ENCODE measurements at places on chromosomes 12 and 14. TPM values are rescaled to one million over a fixed set of nuclear protein-coding genes. Genes with fewer than 3 reads are reported as not detected.

VDR gene
- total RNA-seq: 2.5 TPM

SLC2A13 gene
- 1.6 TPM for total RNA-seq

NKX2-8 gene
- total RNA-seq: not detected

USP44 gene
- total RNA-seq: 0.44 TPM

PLXNC1 gene
- 4.4 TPM for total RNA-seq

TRPV4 gene
- total RNA-seq: not detected

GPR68 gene
- total RNA-seq: not detected

ULK1 gene
- 2.9 TPM for total RNA-seq

RHOJ gene
- total RNA-seq: 0.32 TPM

TAS2R19 gene
- 1.9 TPM for total RNA-seq

RPGRIP1 gene
- not detected for total RNA-seq

PPP1R36 gene
- total RNA-seq: not detected

P3H3 gene
- total RNA-seq: 0.63 TPM

DNA sequence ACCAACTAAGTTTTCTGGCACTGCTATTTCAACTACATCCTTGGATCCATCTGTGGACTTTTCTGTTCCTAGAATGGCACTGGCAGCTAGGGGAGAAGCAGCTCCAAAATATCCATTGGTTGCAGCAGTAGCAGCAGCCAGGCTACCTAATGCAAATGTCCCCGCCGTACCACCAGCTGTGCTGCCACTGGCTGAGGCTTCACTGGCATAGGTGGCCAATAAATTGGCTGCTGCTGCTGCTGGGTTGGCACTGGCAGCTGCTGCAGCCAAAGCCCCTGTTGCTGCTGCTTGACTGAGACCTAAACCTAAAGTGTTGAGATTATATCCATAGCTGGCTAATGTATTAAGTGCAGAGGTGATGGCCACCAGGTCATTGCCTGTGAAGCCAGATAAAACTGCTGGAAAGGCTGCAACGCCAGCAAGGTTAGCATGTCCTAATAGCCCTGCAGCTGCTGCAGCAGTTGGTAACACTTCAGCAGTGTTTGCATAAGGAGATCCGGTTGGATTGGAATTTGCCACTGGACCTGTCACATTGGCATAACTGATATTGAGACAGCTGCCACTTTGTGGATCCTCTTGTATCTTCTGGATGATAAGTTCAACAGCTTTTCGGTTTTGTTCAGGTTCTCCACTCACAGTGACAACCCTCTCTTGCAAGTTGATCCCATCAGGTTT is 149.5 kb downstream of the NOVA1 start:
- DNase-seq: no peak
- H3K27ac ChIP-seq: no peak overlapping the region
- no peaks in the 10 kb centered on the region for H3K36me3 ChIP-seq

GRCh38 chr12:119659289-119659897 is 8.5 kb upstream of the PRKAB1 start:
- no peak overlapping the region for H3K27ac ChIP-seq
- no peaks in the 10 kb centered on the region for H3K36me3 ChIP-seq
- H3K4me1 ChIP-seq: no peaks in the 10 kb centered on the region
- DNase-seq: no peak

GRCh38 chr14:78103271-78103670 is 66.9 kb upstream of the NRXN3 start:
- no peaks in the 10 kb centered on the region for H3K36me3 ChIP-seq
- no peaks in the 10 kb centered on the region for H3K4me1 ChIP-seq
- no peak for DNase-seq
- H3K4me3 ChIP-seq: no peak overlapping the region
- H3K27ac ChIP-seq: no peak overlapping the region

DNA sequence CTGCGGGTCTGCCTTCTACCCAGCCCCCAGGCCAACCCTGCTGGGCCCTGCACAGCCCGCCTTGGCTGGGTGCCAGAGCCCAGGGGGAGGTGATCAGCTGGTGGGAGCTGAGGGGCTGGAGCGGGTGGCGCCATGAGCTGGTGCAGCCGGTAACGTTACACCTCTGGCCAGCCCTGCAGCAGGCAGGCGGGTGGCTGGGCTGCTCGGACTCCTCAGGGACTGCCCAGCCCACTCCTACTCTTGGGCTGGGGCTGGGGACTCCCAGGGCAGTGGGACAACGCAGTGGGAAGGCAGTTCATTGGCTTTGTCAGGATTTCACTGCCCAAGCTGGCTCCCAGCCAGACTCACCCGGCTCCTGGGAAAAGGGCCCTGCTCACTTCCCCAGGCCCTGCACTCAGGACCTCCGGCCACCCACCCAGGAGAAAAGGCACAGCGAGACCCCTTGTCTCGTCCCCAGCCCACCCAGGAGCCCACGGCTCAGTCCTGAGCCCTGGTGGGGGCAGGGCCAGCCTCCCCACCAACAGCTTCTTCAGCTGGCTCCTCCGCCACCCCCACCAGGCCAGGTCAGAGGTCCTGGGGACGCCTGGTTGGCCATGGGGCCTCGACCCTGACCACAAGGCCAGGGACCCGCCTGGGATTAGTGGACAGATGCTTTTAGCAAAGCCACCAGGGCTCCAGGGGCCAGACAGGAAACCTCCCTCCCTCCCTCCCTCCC is 1.0 kb downstream of the PGF start:
- peaks cover 9% of the 10 kb centered on the region for H3K4me1 ChIP-seq

GRCh38 chr14:76784266-76784874 is 23.1 kb downstream of the VASH1 start:
- no peak for DNase-seq
- H3K4me3 ChIP-seq: no peak overlapping the region
- H3K4me1 ChIP-seq: no peaks in the 10 kb centered on the region

GRCh38 chr14:77143071-77143470 is 1.5 kb upstream of the ZDHHC22 start:
- no peak for DNase-seq
- peaks cover 11% of the 10 kb centered on the region for H3K4me1 ChIP-seq
- no peaks in the 10 kb centered on the region for H3K36me3 ChIP-seq
- H3K27me3 ChIP-seq: peaks cover 54% of the 10 kb centered on the region
- no peak overlapping the region for H3K4me3 ChIP-seq

DNA sequence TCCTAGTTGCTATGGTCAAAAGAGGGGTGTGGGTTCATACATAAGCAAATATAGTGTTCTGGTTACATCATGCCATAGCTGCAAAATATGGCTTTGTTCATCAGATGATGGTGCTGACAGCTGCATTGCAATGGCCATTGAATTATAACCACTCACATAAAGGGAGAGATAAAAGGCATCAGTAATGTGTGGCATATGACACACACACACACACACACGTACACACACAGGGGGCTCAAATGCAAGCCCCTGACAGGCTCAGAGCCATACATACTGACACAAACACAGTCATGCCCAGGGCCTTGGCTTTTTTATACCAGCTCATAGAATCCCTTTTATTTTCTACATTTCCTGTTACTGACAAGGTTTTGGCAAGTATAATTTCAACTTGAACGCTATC is 698.9 kb downstream of the BCL11B start:
- no peak overlapping the region for H3K4me3 ChIP-seq
- no peak for DNase-seq
- no peaks in the 10 kb centered on the region for H3K4me1 ChIP-seq

- H3K4me1 ChIP-seq: peaks cover 47% of the 10 kb centered on the region
- H3K27me3 ChIP-seq: no peaks in the 10 kb centered on the region
- DNase-seq: no peak
- no peak overlapping the region for H3K27ac ChIP-seq
- H3K36me3 ChIP-seq: no peaks in the 10 kb centered on the region
Observed at GRCh38 chr12:6068227-6068626, 56.2 kb downstream of the VWF start.

DNA sequence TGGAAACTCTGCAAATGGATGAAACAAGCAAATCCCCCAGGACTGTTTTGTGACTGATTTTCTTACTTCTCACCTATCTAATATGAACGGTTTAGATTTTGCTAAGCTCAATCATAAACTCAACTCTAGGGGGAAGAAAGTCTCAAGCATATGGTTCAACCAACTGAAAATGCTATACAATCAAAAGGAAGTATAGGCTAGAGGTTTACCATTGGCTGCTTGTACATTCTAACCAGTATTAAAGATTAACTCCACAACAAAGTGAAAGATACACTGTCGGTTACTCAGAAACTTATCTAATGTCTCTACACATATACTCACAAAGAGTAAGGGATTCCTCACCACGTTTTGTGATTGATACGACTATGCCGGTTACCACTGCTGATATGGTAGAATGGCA is 281.8 kb upstream of the SOX5 start:
- H3K27ac ChIP-seq: no peak overlapping the region
- H3K4me1 ChIP-seq: peaks cover 10% of the 10 kb centered on the region
- H3K4me3 ChIP-seq: no peak overlapping the region
- H3K36me3 ChIP-seq: no peaks in the 10 kb centered on the region
- H3K27me3 ChIP-seq: no peaks in the 10 kb centered on the region

DNA sequence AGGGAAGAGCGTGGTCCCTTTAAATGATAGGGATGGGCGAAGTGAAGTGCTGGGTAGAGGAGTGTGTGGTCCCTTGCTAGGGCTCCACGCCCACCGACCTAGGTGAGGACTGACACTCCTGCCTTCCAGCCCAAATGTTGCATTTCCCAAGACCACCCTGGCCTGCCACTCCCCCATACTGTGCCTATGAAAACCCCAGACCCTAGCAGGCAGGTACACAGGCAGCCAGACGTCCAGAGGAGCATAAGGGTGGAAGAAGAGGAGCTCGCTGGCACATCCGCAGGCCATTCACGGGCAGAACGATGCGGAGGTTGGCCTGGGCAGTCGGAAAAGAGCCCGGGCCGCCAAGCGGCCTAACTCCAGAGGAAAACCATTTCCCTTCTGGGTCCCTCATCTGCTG is 817 bp upstream of the IPO8 start:
- H3K4me3 ChIP-seq: peak overlapping the region; percentile 79
- no peaks in the 10 kb centered on the region for H3K27me3 ChIP-seq
- no peak overlapping the region for H3K27ac ChIP-seq
- H3K4me1 ChIP-seq: peaks cover 11% of the 10 kb centered on the region
- DNase-seq: no peak
- H3K36me3 ChIP-seq: 0 out of 2 replicates have a peak, but pooled peaks cover 4% of the 10 kb centered on the region

GRCh38 chr14:82897469-82898308 is 1364.0 kb upstream of the SEL1L start:
- H3K4me3 ChIP-seq: no peak overlapping the region
- no peak overlapping the region for H3K27ac ChIP-seq
- H3K4me1 ChIP-seq: no peaks in the 10 kb centered on the region
- no peaks in the 10 kb centered on the region for H3K36me3 ChIP-seq

GRCh38 chr12:6376079-6376869 is 911 bp upstream of the SCNN1A start:
- peaks cover 39% of the 10 kb centered on the region for H3K4me1 ChIP-seq
- H3K4me3 ChIP-seq: no peak overlapping the region
- H3K36me3 ChIP-seq: no peaks in the 10 kb centered on the region
- H3K27me3 ChIP-seq: no peaks in the 10 kb centered on the region

- no peaks in the 10 kb centered on the region for H3K4me1 ChIP-seq
- no peak overlapping the region for H3K4me3 ChIP-seq
- DNase-seq: no peak
- no peaks in the 10 kb centered on the region for H3K36me3 ChIP-seq
- H3K27ac ChIP-seq: no peak overlapping the region
Observed at GRCh38 chr12:125744201-125744600, 679.0 kb downstream of the AACS start.

DNA sequence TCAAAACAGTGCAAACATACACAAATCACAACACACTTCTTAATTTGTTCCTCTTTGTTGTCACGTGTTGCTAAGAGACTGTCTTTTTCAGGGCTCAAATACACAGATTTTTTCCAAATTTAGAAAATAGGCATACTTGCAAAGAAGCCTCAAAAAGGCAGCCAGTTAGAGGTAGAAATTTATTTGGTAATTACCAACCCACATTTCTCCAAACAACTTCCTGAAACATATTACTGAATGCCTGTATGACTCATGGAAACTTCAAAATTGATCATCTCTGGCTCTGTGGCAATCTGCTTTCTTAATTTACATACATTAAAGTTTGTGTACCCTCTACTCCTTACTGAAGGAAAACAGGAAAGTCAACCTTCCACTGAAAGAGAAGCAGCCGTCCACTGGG is 36.4 kb downstream of the PPM1H start:
- DNase-seq: no peak
- H3K27me3 ChIP-seq: no peaks in the 10 kb centered on the region
- no peak overlapping the region for H3K4me3 ChIP-seq
- H3K4me1 ChIP-seq: peaks cover 2% of the 10 kb centered on the region

DNA sequence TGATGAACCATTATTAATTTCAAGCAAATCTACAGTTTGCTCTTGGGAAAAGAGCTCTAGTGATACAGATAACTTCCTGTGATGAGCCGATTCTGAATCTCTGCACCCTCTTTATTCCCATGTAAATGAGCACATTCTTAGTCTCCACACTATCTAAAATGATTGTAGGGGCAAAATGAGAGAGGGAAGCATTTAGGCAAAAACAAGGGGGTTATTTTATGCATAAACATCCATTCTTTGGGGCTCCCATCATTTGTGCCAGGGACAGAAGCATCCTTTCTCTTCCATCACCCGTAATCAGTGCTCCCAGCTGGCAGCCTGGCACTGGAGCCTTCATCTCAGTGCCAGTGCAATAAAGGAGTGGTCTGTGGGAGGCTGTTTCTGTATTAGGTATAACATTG is 1.7 kb upstream of the GPD1 start:
- H3K27me3 ChIP-seq: no peaks in the 10 kb centered on the region
- H3K4me3 ChIP-seq: no peak overlapping the region
- H3K27ac ChIP-seq: no peak overlapping the region
- DNase-seq: no peak
- peaks cover 38% of the 10 kb centered on the region for H3K36me3 ChIP-seq

GRCh38 chr12:94020335-94020734 is 128.0 kb upstream of the PLXNC1 start:
- H3K27ac ChIP-seq: no peak overlapping the region
- no peaks in the 10 kb centered on the region for H3K36me3 ChIP-seq
- no peak for DNase-seq
- no peaks in the 10 kb centered on the region for H3K4me1 ChIP-seq

DNA sequence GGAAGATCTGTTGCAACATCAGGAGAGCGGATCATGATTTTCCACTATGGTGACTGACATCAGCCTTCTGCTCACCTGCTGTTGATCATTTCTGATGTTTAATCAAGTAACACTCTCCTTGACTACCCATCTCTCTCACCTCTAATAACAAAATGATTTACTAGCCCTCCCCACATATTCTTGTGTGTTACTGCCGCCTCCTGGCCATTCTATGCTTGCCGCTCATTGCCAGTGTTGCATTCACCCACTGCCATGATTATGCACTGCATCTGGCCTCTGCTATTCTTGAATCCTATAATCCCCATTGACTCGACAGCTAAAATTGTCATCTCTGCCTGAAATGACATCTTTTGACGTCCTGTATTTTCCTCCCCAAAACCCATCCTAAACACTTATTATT is 113.8 kb downstream of the RERGL start:
- no peaks in the 10 kb centered on the region for H3K36me3 ChIP-seq
- H3K27ac ChIP-seq: no peak overlapping the region
- no peaks in the 10 kb centered on the region for H3K4me1 ChIP-seq
